ENCODE measurements at places on chromosomes 7 and 10.

DNA sequence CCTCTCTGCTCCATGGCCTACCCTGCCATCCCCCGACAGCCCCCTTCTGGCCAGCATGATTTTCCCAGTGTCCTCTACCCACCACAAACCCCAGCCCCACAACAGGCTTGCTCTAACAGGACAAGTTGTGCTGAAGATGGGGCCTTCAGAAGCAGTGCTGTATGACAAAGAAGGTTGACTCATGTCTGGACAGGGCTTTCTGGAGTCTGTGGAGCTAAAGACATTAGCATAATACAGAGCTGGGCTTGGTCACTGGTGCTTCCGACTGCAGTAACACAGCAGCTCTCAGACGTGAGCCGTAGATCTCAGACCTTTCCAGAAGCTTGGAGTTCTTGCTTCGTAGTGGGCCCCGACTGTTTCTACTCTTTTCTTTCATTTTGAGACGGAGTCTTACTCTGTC, 100.5 kb downstream of the GTF2IRD1 start:
- DNase-seq = no peak

- DNase-seq = no peak
These were observed 55.3 kb downstream of the ELAPOR2 start for GRCh38 chr7:87003872-87004798.

DNA sequence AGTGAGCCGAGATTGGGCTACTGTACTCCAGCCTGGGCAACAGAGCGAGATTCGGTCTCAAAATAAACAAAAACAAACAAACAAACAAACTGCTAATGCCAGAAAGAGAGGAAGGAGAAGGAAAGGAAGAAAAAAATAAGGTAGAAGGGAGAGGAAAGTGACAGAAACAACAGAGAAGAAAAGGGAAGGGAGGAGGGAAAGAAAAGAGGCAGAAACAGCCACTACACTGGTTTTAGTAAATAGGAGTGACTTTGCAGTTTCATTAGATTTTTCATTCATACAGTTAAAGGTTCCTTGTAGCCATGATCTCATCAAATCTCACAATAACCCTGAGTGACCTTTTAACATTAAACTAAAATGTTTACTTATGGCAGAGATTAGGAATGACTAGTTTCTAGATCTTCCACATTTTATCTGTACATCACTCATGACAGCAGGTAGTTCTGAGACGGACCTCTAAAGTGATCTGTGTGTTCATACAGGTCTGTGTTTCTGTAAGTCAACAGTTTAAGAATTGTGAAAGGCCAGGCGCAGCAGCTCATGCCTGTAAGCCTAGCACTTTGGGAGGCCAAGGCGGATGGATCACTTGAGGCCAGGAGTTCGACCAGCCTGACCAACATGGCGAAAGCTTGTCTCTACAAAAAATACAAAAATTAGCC, 191.3 kb upstream of the KLF14 start:
- peak; percentile 67 for DNase-seq

- no peak for DNase-seq
These were observed 138.0 kb downstream of the TACC2 start for GRCh38 chr10:122126763-122127659.

- DNase-seq = no peak
These were observed 281.6 kb upstream of the ZMIZ1 start for GRCh38 chr10:78787125-78787524.

GRCh38 chr7:126843336-126843735, 409.4 kb downstream of the GRM8 start:
- no peak for DNase-seq

GRCh38 chr10:51028420-51028819, 45.9 kb upstream of the PRKG1 start:
- no peak for DNase-seq

DNA sequence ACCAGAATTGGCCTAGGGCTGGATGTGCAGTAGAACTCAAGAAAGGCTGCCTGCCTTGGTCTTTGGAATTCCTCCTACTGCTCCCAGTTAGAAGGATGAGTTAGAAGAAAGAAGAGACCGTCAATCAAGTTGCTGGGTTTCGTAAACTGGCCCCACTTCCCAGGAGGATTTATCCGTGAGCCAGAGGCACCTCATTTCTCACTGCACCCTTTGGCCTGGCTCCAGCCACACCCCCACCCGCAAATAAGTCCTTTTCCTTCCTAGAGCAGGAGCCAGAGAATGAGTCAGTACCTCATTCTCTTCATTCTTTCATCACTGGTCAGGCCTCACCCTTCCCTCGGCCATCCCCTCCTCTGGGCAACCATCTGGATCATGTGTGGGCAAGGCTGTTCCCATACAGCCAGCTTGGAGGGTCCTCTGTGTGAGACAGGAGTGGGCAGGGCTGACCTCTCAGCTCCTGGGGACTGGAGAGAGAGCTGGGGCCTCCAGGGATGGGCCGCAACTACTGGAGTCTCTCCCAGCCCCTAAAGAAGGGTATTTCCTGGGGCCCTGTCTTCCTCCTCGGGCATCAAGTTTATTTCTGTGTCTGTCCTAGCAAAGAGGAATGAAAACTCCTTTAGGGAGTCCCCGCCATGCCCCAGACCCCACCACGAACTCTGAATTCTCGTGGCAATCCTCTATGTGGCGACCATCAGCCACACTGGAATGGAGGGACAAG, 87.2 kb upstream of the DUSP5 start:
- DNase-seq = peak; percentile 53

DNA sequence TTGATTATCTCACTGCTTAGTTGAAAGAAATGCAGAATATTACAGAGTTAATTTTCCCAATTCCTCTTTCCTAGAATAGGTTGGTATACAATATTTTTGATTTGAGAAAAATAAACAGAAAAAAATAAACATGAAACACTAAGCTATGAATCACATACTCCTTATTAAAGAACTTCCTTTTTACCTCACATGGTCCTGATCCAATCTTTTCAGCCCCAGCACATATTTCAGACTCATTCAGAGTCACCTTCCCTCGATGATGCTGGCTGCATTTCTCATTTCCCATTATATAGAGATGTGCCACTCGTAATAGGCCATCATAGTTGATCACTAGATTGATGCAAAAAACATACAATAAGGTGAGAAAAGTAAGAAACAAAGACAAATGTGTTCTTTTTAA, 64.6 kb downstream of the HGF start:
- DNase-seq = no peak

DNA sequence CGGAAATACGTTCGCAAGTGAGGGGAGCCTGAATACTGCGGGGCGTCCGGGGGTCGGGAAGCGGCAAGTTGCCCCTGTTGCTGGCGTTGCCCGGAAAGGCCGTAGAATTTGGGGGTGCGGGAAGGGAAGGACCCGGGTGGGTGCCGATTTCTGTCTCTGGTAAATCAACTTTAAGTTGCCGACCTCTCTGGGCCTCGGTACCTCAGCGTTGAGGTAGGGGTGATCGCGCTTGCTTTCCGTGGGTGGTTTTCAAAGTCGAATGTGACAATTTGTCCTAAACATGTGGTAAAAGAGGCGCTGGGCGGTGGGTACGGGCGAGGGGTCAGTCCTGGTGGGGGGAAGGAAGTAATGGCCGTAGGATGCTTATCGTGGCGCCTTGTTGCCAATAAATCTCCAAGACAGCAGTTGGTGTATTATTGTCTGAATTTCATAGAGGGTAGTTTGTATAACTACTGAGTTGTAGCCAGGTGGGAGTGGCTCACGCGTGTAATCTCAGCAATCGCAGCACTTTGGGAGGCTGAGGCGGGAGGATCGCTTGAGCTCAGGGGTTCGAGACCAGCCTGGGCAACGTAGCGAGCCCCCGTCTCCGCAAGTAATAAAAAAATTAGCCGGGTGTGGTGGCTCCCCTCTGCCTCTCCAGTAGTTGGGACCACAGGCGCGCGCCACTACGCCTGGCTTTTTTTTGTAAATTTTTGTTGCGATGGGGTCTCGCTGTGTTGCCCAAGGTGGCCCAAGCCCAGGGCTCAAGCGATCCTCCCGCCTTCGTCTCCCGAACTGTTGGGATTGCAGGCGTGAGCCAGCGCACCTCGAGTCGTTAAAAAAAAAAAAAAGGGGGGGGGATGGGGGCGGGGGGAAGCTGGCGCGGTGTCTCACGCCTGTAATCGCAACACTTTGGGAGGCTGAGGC, 644 bp downstream of the BUD23 start:
- no peak for DNase-seq

DNA sequence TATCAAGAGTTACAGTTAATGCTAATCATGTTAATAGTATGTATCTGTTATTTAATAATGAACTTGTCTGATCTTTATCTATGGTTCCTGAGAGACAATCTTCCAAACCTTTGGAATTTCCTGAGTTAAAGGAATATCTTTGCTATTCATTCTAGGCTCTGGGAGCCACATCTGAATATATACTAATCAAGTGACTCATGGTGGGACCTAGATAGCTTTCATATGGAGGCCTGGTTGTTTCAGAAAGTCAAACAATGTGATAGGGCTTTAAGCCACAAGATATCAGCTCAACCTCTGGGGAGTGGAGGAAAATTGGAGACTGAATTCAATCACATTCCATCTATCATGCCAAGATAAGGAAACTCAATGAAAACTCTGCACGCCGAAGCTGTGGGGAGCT, 746.4 kb downstream of the TNS3 start:
- DNase-seq = no peak

DNA sequence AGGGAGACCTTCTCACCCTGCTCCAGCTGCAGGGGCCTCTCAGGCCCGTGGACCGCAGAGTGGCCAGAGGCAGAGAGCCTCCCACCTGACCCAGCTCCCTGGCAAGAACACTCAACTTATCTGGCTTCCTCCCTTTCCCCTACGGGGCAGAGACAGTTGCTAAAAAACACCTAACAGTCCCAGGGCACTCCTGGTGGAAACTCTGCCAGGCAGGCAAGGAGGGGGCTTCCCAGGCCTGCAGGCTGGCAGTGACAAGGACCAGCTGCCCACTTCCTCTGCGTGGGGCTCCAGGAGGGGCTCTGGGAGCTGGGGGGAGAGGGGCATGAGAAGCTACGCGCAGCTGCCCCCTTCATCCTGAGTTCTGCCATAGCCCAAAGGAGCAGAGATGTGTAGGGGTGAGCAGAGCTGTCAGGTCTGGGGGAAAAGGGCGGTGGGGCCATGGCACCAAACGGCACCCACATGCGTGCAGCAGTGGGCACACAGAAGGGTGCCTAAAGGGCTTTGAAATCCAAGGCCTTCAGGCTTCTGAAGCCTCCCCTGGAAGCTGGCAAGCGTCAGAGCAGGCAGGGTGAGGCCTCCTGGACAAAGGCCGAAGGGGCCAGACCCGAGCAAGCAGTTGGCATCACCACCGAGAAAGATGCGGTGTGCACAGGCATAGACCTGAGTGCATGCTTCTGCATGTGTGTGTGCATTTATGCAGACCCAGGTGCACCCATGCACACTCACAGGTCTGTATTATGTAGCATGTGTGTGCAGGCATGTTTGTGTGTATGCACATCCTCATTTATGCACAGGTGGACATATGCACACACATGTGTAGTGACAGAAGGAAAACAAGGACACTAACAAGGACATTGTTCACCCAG, 14.4 kb downstream of the SPOCK2 start:
- no peak for DNase-seq

DNA sequence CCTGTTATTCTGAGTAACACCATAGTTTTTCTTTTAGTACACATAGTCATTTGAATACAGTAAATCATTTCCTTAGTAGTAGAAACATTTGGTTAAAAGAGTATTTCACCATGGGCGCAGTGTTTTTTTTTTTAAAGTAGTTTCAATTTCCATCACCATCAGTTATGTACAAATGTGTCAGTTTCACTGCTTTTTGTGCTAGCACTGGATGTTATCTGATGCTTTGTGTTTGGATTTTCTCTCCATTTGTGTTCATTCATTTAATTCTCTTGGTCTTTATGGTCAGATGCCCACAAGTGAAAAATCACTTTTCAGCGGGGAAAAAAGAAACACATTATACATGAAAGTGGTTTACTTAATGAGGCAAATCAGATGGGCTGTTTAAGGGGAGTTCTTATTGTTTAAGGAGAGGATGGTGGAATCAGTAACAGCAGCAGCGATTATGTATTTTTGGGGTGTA, 16.0 kb upstream of the HK1 start:
- no peak for DNase-seq

GRCh38 chr10:52215745-52216361, 98.2 kb upstream of the DKK1 start:
- peak; percentile 73 for DNase-seq

GRCh38 chr10:115049960-115050359, 43.2 kb upstream of the ATRNL1 start:
- DNase-seq = no peak

- peak; percentile 82 for DNase-seq
These were observed 16.1 kb upstream of the IMPDH1 start for GRCh38 chr7:128425850-128426249.

GRCh38 chr10:49081547-49082275, 33.6 kb downstream of the VSTM4 start:
- DNase-seq = no peak

DNA sequence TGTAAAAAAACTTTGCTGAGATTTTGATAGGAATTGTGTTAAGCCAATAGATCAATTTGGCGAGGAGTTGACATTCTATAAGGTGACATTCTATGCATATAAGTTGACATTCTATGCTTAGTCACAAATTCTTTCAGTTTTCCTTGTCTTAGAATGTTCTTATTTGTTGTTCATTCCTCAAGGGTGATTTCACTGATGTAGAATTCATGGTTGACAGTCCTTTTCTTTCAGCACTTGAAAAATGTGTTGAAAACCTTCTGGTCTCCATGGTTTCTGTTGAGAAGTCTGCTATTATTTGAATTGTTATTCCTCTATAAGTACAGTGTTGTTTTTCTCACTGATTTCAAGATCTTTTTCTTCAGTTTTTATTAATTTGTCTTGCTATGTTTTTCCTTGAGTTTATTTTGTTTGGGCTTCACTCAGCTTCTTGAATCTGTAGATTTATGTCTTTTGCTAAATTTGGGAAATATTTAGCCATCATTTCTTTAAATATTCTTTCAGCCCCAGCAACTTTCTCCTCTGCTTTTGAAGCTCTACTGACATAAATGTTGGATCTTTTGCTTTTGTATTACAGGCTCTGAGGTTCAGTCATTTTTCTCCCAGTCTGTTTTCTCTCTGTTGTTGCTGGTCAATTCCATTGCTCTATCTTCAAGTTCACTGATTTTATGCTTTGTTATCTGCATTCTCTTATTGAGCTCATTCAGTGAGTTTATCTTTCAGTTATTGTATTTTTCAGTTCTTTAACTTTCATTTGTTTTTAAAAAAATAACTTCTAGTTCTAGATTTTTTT, 154.9 kb downstream of the SDK1 start:
- no peak for DNase-seq

GRCh38 chr7:85285527-85285926, 98.7 kb upstream of the SEMA3D start:
- DNase-seq = no peak

DNA sequence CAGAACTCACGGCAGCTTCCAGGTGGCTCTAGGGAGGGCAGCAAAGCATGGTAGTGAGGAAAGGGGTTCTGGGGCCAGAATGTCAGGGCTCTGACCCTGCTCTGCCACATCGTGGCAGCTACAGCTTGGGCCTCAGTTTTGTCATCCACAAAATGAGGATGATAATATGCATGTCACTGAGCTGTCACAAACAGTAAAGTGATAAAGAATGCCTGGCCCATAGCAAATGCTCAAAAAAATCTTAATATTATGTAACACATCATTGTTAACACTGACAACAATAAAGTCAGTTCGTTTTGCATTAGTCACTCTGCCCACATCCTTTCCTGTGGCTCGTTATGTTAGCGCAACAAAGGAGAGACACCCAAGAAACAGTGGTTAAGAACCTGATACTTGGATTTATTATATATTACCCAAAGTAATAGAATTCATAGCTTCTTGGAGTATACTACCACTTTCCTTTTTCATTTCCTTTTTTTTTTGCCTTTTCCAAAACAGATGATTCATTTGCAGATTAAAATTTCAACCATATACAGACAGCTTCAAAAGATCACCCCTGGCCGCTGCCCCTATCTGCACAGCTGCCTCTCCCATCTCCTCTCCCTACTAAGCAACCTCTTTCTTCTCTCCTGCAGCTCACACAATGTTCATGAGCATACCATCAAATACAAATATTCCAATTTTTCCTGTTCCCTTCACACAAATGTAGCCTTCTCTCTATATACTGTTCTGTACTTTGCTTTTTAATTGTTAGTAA, 45.5 kb upstream of the DDC start:
- peak; percentile 43 for DNase-seq
